ENCODE measurements at places on chromosomes 6 and 20.

- DNase-seq, result no peak
Observed at GRCh38 chr6:124393536-124393935, 568.7 kb upstream of the RNF217 start.

GRCh38 chr6:14047151-14047740 lies 70.3 kb upstream of the CD83 start:
- no peak for DNase-seq

GRCh38 chr6:161439093-161439492 lies 165.2 kb upstream of the AGPAT4 start:
- DNase-seq, result peak; percentile 70

- no peak for DNase-seq
Observed at GRCh38 chr20:60136645-60137401, 178.6 kb downstream of the CDH26 start.

DNA sequence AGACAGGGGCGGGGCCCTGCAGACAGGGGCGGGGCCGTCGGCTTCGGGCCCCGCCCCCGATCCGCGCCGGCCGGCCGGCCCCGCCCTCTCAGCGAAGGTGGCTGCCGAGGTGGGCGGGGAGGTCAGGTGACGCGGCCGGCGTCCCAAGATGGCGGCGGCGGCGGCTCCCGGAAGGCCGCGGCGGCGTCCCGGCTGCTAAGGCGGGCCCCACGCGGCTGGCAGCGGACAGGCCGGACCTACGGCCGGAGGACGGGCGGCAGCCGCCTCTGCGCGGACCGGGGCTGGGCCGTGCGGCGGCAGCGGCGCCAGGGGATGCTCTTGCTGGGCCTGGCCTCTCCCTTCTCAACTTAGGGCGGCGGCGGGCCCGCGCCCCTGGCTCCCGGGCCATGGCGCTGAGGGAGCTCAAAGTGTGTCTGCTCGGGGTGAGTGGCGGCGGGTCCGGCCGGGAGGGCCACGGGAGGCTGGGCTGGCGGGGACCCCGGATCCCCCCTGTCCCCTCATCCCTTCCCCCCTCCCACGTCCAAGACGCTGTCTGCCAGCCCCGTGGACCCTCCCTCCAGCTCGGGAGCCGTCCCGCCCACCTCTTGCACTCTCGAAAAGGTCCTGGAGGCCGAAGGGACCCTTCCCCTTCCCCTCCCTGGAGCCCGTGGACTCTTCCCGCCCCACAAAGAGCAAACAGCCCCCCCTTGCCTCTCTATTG lies at the start of gene RAB22A:
Gene RAB22A (plus strand): TSS at position 125 of the 700 bp plus-strand sequence. CDS start 262 bp downstream, at position 387.
- peak; percentile 72 for DNase-seq

GRCh38 chr6:28864326-28864923 lies 59.4 kb downstream of the TRIM27 start:
- DNase-seq, result no peak

GRCh38 chr6:133099573-133099972 lies 141.6 kb upstream of the EYA4 start:
- no peak for DNase-seq

DNA sequence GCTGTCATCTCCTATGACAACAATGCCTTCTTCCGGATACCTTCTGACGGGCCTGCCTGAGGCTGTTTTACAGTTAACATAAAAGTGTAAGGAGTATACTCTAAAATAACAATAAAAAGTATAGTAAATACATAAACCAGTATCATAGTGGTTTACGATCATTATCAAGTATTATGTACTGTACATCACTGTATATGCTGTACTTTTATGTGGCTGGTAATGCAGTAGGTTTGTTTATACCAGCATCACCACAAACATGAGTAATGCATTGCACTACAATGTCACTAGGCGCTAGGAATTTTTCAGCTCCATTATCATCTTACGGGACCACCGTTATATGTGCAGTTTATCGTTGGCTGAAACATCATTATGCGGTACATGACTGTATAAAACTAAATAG lies 76.5 kb downstream of the VEGFA start:
- no peak for DNase-seq

DNA sequence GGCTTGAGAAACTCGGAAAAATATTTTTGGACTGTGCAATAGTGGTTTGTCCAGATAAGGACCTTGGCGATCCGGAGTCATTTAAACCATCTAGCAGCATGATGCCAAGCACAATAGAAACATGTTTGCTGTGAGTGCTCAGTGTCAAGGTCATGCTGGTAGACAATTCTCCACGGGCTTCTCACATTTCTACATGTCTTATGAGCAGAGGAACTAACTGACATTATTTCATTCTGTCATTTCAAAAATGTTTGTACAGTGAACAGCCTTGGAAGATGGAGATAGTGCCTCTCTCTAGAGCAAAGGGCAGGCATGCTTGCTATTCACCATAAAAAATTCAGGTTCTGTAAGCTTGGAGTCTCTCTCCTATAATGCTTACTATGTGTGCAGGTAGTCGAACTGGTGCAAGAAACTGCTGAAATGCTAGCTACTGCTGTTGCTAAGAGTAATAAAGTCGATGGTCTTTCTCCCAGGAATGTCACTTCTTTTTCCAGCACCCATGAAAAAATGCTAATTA lies 25.4 kb upstream of the CCN2 start:
- no peak for DNase-seq

DNA sequence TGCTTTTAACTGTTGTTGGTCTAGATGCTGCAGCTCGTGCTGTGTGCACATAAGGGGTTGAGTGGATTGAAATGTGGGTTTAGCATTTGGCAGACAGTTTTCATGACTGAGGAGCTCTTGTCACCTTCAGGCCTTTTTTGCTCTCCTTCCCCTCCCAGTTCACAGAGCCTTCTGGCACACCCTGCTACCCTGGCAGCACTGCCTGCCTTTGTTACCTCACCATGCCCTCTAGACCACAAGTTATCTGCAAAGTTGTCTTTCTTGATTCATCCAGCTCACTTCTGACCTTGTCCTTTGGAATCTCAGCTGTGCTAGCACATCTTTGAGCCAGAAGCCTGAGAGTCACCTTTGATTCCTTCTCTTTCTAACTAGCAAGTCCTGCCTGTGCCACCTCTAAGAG lies 348.9 kb upstream of the ZFP64 start:
- DNase-seq, result no peak

- peak; percentile 34 for DNase-seq
Observed at GRCh38 chr6:70874181-70874913, 82.5 kb downstream of the B3GAT2 start.

DNA sequence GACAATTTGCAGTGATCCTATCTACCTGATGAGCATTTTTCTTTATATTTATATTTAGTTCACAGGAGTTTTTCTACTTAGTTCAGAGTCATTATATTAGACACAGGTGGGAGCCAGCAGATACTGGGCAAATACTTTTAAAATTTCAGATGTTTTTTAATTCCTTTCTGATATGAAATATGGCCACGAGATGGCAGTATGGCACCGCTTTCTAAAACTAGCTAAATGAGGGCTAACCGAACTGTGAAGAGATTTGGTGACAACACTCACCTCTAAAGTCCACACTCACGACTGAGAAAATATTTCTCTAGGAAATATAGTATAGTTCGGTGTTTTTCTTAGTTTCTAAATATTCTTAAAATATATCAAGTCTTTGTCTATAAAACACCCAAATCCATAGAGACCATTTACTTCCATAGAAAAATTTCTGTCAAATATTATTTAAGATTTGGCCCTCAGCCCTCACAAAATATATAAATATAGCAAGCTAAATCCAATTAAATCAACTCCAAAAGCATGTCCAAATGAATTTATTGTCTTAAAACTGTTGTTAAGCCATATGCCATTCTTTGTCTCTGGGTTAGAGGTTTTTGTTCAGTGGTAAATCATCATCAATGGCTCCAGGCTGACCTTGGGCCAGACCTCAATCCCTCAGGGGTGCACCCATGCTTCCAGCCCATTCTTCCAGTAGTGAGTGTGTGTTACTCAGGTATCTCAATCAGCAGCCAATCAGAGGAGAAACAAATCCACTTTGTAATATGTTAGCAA lies 63.6 kb downstream of the HUS1B start:
- DNase-seq, result peak; percentile 56

DNA sequence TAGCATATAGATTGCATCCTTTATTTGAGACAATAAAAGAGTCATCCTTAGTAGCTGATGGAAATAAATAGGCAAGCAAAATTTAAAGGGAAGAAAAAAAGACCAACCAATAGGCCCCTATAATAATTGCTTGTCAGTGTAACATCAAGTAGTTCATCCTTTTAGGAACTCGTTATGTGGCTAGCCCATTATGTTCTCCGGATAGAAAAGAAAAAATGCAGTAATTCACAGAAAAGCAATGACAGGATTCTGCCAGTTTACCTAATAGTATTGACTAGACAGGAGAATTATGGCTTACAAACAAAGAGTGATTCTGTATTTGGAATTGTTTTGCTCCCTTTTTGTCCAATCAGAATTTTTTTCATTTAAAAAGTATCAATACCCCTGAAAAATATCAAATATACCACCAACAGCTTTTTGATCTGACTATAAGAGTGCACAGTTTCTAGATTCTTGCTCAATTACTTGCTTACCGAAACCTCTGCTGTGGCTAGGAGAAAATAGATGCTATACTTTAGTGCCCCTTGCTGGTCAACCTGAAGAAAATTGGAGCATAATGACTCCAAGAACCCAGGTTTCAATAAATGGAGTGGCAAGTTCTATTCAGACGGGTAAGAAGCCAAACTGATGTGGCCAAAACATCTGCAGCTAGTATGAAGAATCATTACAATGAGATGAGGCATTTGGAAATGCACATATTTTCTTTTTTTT lies 91.5 kb upstream of the SASH1 start:
- no peak for DNase-seq

GRCh38 chr20:22686097-22686496 lies 101.7 kb upstream of the FOXA2 start:
- peak; percentile 88 for DNase-seq

DNA sequence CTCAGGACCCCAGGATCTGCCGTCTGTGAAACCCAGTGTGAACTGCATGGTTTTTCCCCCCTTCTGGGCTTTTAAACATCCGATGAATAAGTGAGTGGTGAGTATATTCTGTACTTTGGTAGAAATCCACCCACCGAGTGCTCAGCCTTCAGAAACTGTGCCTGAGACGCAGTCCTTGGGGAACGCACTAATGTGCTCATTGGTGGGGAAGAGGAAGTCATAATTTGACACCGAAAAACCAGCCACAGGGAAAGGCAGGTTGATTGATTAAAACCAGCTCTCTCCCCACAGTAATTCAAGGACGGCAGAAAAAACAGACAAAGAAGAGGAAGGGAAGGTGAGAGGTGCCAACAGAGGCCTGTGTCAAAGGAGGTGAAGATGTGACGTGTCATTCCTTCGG lies 21.7 kb downstream of the EDN3 start:
- no peak for DNase-seq

DNA sequence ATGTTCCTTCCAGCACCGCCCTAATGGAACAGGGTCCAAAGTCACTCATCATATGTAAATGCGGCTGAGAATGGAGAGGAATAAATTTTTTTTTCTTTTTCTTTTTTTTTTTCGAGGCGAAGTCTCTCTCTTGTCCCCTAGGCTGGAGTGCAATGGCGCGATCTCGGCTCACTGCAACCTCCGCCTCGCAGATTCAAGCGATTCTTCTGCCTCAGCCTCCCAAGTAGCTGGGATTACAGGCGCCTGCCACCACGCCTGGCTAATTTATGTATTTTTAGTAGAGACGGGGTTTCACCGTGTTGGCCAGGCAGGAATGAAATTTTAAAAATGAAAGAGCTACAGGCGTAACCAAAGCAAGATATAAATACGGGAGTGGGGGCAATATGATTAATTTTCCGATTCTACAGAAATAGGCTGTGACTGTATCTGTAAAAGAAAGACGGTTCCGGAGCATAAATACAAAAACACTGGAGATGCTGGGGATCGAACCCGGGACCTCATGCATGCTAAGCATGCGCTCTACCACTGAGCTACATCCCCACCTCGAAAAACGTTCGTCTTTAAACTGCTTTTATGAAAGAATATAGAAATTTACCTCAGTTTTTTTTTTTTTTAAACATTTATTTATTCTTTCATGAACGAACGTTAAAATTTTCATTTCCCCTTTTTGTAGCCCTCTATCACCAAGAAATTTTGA lies 132.2 kb downstream of the GPX5 start:
- peak; percentile 59 for DNase-seq

DNA sequence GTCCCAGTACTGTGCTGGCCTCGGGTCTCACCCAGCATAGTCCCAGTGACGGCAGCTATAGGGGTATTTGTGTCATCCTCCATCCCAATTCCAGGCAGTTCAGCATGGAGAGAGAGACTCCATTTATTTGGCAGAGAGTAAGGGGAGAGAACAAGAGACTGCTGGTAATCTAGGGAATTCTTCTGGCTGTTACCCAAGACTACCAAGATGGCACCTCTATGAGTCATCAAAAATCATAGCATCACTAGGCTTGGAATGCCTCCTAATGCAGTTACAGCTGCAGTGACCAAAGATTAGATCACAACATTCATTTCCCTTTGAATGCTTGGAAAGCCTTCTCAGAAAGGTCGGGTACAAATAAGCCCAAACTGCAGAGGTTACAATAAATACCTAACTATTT lies 660.4 kb upstream of the FLRT3 start:
- no peak for DNase-seq

DNA sequence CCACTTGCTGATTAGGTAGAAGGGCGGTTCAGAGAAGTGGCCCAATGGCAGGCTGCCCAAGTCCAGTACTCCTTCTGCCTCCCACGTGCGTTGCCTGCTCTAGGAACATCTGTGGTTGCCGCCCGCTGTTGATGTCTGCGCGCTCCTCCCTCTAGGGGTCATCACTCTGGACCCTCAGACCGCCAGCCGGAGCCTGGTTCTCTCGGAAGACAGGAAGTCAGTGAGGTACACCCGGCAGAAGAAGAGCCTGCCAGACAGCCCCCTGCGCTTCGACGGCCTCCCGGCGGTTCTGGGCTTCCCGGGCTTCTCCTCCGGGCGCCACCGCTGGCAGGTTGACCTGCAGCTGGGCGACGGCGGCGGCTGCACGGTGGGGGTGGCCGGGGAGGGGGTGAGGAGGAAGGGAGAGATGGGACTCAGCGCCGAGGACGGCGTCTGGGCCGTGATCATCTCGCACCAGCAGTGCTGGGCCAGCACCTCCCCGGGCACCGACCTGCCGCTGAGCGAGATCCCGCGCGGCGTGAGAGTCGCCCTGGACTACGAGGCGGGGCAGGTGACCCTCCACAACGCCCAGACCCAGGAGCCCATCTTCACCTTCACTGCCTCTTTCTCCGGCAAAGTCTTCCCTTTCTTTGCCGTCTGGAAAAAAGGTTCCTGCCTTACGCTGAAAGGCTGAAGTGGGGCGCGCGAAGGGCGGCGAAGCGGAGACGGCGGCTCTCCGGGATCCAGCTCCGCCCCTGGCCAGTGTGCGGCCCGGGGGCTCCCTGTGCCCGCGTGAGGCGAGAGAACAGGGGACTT lies 8.5 kb downstream of the TRIM15 start:
- DNase-seq, result no peak

- DNase-seq, result no peak
Observed at GRCh38 chr20:32600681-32601237, 15.6 kb upstream of the NOL4L start.

All from NCI-H2081 (cell line).